BE2C (cell line): ENCODE measurements at places on chromosomes 2 and 18.

- DNase-seq, result peak; percentile 45
Measured at GRCh38 chr2:11753886-11754699, 7.7 kb downstream of the LPIN1 start.

DNA sequence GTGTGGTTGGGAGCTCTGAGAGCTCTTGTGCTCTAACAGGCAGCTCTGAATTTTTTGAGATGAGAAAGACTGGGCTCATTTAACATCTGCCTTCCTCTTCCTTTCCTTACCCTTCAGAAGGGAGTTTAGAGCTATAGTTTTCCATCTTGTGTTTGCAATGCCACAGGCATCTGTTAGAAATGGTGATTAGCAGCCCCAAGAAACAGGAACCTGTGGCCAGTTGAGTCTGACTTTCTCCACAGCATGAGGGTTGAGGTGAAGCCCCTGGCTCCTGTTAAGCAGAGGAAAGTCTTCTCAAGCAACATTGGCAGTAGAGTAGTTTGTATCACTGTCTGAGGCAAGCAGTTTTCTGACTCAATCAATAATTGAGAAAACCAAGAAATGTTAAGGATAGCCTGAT is 577.4 kb downstream of the ZEB2 start:
- no peak for DNase-seq

GRCh38 chr2:169038338-169038757 is 7.2 kb upstream of the ABCB11 start:
- DNase-seq, result no peak

GRCh38 chr2:162327134-162327769 is 8.8 kb upstream of the IFIH1 start:
- no peak for DNase-seq

DNA sequence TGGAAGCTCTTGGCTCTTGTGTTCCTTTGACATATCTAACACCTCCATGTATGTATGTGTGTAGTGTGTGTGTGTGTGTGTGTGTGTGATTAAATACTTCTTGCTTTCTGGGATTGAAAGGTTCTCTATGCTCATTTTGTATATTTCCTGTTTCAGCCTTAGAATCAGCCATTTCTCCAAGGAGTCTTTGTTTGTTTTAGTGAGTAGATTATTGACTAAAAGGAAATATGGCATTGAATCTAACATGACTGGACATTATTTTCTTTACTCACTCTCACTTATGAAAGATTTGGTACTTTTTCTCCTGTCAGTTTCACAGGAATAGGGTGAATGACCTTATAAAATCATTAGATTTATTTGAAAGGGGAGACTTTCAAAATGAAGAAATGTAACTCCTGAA is 413.8 kb upstream of the SLC14A2 start:
- DNase-seq, result no peak

DNA sequence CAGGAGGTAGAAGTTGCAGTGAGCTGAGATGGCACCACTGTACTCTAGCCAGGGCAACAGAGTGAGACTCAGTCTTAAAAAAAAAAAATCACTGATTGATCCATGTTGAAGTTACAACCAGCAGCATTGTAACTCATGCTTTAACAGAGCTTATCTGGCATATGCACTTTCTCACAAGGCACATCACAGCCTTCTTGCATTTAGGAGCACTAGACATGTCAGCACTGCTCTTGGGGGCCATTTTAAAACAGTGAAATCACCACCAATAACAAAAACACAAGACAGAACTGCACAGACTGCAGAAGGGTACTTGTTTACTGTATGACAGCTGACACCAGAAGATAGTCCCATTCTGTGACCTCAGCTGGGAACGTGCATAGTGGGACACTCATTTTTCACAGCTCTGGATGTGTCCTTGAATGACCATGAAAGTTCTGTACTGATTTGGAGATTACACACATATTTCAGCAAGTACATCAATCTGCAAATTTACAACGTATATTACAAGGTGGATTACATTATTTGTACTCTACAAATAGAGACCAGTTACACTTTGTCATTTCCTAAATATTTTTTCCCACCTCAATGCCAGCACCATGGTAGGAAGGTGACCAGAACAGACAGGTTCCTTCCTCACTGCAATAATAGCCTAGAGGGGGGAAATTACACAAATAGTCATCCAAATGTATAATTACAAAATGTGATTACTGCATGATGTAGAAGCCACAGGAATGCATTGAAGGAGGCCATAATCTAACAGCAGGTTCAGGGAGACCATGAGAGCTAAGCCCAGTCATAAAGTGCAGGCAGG is 35.1 kb downstream of the CCBE1 start:
- DNase-seq, result no peak
